Hematopoietic multipotent progenitor cell treated with erythropoietin and hydrocortisone succinate and interleukin-3 and kit ligand, for 6 days (in vitro differentiated cells): ENCODE measurements at places on chromosomes 4 and X.

GRCh38 chrX:136255541-136255940 is 4.3 kb upstream of the MAP7D3 start:
- DNase-seq: no peak

DNA sequence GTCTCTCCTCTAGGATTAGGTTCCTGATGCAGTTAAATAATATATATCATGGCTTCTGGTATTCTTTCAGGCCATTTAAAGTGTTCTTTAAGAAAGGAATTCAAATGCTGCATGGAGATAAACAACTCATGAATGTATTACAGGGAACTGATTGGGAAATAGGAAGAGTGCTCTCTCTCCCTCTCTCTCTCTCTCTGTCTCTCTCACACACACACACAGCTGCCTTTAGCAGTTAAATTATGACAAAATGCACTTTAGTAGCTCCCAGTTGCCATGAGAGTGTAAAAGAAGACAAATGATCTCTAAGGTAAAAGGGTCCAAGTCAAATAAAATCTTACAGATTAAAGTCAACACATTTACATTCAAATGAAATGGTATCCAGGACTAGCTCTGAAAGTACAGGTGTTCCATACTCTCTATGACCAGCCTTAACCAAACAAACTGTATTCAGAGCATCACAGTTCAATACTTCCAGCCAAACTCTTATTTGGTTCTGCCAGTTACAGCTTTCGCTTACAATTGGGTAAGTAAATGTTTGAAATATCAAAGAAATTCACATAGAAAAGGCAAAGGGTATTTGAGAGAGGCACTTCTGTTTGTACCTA is 94.7 kb upstream of the CXXC4 start:
- DNase-seq: no peak

DNA sequence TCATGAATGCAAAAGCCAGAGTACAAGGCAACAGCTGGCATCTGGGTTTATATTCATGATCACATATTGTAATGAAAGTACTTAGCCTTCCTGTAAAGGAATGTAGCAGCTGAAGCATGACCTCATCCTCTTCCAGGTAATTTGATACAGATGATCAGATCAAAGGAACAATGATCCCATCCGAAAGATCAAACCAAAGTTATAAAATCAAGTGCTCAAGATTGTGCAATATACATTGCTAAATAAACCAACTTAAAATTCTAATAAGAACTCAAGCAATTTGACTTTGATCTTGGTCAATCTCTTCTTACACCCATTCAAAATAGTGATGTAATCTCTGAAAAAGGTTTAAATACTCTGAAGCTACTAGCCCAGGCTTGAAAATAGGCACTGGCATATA is 113.1 kb upstream of the INPP4B start:
- DNase-seq: no peak

- DNase-seq: no peak
Measured at GRCh38 chr4:10734697-10735096, 50.1 kb upstream of the CLNK start.

GRCh38 chrX:13469963-13470684 is 99.3 kb upstream of the EGFL6 start:
- peak; percentile 29 for DNase-seq

DNA sequence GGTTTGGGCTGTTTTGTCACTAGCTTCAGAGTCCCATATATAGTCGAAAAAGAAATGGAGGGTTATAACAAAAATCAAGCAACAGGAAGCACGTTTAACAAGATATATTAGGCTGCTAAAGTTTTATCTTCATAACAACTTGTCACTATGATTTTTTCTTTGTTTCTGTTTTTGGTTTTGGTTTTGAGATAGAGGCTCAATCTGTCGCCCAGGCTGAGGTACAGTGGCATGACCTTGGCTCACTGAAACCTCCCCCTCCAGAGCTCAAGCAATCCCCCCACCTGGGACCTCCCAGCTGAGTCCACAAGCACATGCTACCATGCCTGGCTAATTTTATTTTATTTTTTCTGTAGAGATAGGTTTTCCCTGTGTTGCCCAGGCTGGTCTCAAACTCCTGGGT is 2664.4 kb downstream of the ARAP2 start:
- no peak for DNase-seq

DNA sequence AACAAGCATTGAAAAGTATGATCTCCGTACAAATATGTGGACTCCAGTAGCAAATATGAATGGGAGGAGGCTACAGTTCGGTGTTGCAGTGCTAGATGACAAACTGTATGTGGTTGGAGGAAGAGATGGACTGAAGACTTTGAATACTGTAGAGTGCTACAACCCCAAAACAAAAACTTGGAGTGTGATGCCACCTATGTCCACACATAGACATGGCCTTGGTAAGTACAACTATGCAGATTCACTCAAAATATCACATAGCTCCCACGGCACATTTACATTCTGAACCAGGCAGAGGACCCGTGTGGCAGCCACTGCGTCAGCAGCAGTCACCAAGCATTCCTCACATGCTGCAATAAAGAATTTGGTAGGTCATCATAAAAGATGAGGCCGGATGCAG is 41.3 kb downstream of the KLHL5 start:
- DNase-seq: no peak

- peak; percentile 85 for DNase-seq
Measured at GRCh38 chr4:15149839-15150592, 147.7 kb downstream of the CPEB2 start.

GRCh38 chrX:47637546-47638195 is 7.9 kb upstream of the CFP start:
- peak; percentile 83 for DNase-seq

DNA sequence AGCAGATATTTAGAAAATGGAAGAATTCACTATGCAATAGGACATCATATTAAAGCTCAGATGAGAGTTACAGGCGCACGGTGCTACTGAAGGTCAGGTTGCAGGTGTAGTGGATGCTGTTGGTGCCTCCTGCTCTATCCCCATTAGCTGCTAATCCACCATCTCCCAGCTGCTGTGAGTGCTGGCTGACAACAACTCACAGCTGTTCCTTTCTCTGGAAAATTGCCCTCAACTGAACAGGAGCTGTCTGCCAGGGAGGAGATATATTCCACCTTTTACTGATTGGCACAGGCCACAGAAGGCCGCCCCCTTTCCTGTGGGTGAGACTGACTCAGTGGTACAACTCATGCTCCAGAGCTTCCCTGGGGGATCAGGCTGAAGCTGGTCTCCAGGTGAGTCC is 48.7 kb downstream of the UCHL1 start:
- DNase-seq: no peak

GRCh38 chrX:53421772-53422085 is 725 bp downstream of the SMC1A start:
- DNase-seq: no peak

DNA sequence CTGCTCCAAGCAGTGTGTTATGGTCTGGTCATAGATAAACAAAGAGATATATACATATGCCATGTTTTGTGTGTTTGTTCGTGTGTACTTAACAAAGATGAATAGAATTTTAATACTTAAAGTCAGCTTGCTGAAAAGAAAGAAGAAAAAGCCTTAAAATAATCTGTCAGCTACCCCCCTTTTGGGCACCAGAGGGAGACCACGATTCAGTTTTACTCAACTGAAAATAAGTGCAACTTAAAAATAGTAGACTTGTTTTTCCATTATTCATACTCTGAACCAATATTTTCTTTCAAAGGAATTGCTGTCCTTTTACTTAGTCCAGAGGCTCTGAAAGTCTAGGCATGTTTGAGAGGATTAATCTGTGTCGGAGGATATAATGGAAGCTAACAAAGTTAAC is 181.7 kb upstream of the AGTR2 start:
- DNase-seq: no peak

DNA sequence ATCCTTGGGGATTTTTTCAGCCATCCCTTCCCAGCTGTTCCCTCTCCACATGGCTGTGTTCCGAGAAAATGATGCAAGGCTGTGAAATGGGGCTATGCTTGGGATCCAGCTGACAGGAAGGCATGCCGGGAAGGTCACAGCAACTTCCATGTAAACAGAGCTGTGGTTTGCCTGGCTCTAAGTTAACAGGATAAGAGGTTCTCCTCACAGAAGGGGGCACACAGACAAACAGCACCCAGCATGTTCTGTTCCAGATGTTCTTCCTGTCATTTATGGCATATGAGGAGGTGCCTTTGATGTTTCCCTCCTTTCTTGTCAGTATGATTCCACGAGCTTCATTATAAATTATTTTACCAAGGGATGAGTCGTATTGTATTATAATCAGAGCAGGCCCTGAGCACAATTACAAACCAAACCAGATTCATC is 220.7 kb downstream of the ANTXR2 start:
- DNase-seq: no peak

DNA sequence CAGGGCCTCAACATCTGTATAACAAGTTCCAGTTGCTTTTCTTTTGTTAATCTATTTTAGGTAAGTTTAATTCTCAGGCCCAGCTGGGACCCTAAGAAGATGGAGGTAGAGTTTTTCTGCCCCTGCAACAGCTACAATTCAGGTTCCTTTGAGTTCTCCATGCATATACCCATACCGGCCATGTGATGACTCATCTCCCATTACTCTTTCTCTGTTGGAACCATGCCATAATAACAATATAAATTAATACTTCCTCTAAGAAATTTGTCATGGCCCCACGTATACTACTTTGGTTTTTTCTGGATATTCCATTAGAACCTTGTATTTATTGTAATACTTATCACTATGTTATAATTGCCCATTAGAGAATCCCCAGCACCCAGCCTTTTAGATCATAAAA is 1.3 kb upstream of the INTU start:
- DNase-seq: peak; percentile 30

DNA sequence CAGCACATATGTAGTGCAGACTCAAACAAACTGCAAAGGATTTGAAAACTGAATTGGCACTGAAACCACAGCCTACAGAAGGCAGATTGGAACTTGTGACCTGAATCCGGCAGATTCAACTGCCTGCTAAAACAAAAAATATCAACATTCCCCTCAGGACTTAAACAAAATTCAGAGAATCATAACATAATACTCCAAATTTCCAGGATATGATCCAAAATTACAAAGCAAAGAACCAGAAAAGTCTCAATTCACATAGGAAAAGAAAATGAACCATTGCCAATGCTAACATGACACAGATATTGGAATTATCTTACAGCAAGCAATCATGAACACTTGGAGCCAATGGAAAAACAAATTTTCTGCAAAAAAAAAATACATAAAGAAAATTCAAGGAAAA is 250.4 kb downstream of the PRDM5 start:
- DNase-seq: no peak

- no peak for DNase-seq
Measured at GRCh38 chr4:188627892-188628291, 488.7 kb downstream of the TRIML1 start.

- DNase-seq: peak; percentile 74
Measured at GRCh38 chrX:130110379-130111219, at the start of gene ELF4. Gene ELF4 (minus strand): TSS chrX:130110497. CDS start chrX:130081330, 29,167 bp downstream.

- DNase-seq: peak; percentile 3
Measured at GRCh38 chrX:76977452-76977851, 469.7 kb upstream of the FGF16 start.

DNA sequence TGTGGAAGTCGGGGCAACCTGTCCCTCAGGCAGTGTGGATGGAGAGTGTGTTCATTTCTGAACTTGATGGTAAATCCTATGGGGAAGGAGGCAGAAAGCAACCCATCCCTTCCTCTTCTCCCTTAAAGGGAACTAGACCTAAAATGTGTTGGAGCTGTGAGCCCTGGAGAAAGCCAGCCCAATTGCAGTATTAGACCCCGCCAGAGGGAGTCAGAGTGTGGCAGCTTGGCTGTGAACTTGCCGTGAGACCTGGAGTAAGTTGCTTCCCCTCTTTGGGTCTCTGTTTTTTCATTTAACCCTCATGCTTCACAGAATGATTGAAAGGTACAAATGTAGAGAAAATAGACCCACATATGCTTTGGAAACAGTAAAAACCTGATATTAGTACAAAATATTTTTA is 108.7 kb upstream of the PAK3 start:
- DNase-seq: no peak

- DNase-seq: peak; percentile 71
Measured at GRCh38 chrX:18973527-18974192, 10.3 kb downstream of the PHKA2 start.

GRCh38 chrX:46381630-46382029 is 163.6 kb downstream of the ZNF674 start:
- DNase-seq: peak; percentile 63

- peak; percentile 46 for DNase-seq
Measured at GRCh38 chr4:2964706-2965258, 1.4 kb downstream of the GRK4 start.

- no peak for DNase-seq
Measured at GRCh38 chr4:78581618-78582017, 30.0 kb downstream of the ANXA3 start.

DNA sequence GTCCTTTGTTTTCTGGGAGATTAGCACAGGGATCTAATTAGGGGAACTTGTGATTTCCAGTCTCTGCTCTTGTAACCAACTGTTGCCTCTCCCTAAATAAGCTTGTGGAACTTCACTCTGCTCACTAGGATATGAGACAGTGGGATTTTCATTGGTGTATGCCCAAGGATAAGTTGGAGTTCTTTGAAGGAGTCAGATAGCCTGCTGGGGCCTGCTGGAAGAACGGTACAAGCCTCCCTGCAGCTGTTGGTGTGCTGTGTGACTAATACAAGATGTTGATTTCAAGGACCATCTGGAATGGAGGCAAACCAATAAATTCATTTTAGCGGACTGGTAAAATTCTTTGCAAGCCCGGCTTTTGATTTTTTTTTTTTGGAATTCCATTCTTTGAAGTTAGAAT is 167.0 kb downstream of the AASDH start:
- DNase-seq: no peak

DNA sequence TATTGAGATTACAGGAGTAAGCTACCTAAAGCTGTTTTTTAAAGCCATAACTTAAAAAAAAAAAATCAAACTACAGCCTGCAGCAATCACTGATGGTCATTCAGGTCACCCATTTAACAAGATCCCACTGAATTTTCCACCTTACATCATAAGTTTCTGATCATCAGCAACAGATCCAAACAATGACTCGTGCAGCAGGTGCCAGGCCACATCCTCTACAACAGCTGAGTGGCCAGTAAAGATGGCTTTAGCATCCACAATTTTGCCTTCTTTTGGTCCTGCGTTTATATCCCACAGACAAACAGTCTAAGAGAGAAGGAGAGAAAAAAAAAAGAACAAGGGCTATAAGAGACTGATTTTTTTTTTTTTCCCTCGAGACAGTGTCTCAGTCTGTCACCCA is 16.6 kb downstream of the RBBP7 start:
- DNase-seq: no peak

DNA sequence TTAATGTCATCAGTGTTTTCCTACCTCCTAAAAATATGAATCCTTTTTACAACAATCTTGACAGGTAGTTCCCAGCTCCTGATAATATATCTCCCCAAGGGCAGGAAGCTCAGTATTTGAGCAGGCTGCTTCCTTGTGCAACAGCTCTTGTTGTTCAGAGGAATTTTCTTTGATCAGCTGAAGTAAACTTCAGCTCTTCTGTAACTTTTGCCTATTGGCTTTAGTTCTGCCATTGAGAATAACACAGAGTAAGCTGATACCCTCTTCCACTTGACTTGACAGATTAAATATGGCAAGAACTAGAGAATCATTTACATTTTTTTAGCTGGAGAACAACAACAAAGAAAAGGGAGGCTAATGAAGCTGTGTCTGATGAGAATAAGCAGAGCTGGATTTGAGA is 75.2 kb downstream of the LUZP4 start:
- no peak for DNase-seq

GRCh38 chr4:1357356-1358248 is 10.6 kb downstream of the UVSSA start:
- DNase-seq: no peak
